ENCODE measurements at places on chromosomes 2 and 18.

GRCh38 chr2:112189001-112189556 is 50.9 kb downstream of the FBLN7 start:
- DNase-seq, result no peak

DNA sequence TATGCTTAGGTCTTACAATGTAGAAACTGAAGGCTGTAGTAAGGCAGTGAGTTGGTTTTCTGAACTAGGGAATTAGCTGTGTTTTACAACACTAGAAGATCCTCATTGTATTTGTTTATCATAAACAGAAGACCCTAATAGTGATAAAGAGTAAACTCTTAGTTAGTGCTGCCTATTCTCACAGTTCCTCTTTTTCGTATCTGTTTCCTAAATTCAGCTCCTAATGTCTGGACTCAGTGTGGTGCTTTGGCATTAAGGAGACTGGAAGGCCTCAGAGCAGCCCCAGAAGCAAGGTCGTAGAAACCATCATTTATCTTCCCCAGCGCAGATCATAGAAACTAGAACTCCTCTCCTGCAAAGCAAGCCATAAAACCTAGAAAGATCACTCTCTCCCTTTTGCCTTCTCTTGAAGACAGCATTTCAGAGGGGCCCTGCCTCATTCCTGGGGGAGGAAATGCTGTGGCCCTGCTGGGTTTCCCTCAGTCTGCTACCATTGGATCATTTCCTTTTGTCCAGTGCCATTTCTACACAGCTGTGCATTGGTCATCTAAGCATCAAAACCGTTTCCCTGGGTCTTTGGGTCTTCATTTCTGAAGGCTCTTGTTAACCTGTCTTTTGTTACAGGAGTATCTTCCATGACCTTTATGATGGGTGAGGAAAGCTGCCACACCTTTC is 4.7 kb downstream of the ACP1 start:
- DNase-seq, result no peak

GRCh38 chr2:37355735-37356134 is 11.3 kb downstream of the QPCT start:
- DNase-seq, result no peak

- DNase-seq, result no peak
These were observed 15.6 kb upstream of the INO80C start for GRCh38 chr18:35513181-35513936.

GRCh38 chr2:238326801-238327365 is 6.6 kb downstream of the TRAF3IP1 start:
- no peak for DNase-seq

DNA sequence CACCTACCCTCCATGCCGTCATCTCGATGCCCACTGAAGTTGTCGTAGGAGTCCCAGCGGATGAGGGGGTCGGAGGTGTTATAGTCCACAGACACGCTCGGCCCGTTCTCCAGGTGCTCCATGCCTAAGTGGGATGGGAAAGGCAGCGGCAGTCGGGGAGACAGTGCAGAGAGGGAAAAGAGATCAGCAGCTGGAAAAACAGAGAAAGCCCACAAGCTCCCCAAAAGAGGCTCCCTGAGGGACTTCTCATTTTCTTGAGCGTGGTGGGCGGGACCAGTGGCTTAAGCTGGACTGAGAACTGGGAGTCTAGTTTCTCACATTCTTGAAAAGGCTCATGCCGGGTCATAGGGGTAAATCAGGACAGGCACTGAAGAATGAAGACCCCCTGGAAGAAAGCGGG is 121.9 kb downstream of the TNS1 start:
- DNase-seq, result no peak

GRCh38 chr2:199302851-199303250 is 154.9 kb downstream of the SATB2 start:
- no peak for DNase-seq

DNA sequence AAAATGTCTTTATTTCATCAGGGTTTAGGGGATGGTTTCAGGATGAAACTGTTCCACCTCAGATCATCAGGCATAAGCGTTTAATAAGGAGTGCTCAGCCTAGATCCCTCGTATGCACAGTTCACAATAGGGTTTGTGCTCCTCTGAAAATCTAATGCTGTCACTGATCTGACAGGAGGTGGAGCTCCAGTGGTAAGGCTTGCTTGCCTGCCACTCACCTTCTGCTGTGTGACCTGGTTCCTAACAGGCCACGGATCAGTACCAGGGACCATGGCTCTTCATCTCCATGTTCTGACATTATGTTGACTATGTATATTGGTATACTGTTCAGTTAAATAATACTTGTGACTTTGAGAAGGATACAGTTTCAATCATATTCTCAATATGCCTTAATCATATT is 41.6 kb downstream of the PPIG start:
- no peak for DNase-seq

DNA sequence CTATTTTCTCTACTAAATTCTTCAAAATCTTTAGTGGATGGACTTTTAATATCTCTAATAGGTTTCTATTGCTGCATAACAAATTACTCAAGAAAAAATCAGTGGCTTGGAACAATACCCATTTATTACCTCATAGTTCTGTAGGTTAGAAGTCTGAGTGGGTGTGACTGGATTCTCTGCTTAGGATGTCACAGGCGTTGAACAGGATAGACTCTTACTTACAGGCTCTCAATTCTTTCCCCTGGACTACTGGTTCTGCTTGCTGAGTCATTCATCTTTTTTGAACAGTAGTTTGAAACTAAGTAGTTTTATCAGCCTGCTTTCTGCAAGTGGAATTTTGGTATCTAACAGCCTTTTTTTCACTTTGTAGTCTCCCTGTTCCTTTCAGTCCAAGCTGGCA is 265.4 kb downstream of the ZNF385B start:
- no peak for DNase-seq

GRCh38 chr2:207892716-207893402 is 123.2 kb upstream of the FZD5 start:
- DNase-seq, result no peak

DNA sequence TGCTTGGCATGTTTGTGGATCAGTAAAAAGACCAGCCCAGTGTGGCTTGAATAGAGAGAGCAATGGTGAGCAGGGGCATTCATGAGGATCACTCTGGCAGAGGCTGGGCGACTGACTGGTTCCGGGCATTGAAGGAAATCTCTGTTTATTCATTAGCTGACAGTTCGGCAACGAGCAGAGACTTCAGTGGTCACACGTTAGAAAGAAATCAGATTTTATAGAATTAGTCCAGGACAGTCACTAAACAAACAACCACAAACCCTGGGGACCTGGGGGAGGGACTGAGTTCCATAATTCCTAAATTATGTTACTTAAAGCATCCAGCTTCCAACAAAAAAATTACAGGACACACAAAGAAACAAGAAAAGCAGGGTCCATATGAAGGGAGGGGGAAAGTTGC is 72.5 kb downstream of the NOL10 start:
- DNase-seq, result no peak

- DNase-seq, result no peak
These were observed 29.7 kb upstream of the IL1B start for GRCh38 chr2:112866128-112866835.

DNA sequence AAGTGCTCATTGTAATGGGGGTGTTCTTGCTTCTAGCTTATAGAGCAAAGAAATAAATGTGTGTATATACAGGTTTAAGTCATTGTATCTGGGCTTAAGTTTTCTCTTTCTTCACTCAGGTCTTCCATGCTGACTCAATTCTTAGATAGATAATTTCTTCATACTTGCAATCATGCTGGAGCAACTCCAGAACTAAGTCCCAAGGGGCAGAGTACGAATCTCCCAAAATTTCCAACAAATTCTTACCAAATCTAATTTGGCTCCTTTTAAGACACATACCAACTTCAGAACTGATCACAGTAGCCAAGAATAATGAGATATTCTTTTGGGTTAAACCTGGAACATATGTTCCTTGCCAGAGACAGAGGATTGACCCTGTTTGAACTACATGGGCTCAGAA is 4.3 kb upstream of the SPAG16 start:
- no peak for DNase-seq

DNA sequence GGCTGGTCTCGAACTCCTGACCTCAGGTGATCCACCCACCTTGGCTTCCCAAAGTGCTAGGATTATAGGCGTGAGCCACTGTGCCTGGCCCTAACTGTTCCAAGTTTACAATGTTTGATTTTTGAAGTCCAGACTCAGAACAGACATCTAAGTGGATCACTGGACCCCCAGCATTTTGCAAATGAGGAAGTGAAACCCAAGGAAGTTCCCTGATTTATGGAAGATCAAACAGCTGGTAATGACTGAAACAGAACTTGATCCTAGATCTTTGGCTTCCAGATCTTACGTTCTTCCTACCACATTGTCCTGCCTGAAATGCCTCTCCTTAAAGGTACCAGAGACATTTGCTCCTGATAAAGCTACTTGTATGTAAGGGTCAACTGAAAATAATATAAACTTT is 58.3 kb upstream of the NCOA1 start:
- no peak for DNase-seq

DNA sequence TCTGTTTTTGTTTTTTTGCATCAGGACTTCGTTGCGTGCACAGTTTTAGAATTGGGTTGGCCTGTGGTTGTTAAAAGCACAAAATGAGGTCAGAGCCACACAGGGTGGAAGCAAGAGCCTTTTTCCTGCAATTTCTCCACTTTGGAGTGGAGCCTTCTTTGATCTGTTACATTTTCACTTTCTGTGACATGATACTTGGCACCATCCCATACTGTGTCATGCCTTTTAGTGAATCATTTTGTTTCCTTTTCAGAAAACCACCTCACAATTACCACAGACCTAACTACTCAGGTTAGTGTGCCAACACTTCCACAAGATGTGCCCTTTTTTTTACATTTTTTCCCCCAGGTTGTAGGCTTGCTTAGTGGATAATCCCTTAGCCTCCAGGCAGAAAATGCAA is 32.5 kb downstream of the MERTK start:
- DNase-seq, result peak; percentile 53

DNA sequence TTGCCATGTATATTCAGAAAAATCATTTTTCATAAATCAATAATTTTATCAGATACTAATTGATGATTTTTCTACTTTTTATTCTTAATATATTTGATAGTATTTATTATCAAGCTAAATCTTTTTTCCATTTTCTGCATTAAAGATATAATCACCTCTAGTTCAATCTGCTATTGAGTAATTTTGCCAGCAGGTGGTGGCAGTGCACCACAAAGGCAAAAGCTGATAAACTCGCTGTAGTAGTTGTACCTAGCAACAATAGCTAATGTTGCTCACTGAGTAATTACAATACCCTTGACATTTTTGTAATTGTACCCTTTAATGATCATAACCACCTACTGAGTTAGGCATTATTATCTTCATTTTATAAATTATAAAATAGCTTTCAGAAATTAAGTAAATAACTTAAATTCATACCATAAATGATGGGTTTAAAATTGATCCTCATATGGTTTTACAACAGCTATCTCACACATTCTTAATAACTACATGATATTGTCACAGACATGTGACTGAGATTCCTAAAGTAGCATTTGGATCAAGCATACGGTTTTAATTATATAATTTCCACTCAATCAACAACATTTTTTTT is 52.0 kb upstream of the CALCRL start:
- peak; percentile 63 for DNase-seq

DNA sequence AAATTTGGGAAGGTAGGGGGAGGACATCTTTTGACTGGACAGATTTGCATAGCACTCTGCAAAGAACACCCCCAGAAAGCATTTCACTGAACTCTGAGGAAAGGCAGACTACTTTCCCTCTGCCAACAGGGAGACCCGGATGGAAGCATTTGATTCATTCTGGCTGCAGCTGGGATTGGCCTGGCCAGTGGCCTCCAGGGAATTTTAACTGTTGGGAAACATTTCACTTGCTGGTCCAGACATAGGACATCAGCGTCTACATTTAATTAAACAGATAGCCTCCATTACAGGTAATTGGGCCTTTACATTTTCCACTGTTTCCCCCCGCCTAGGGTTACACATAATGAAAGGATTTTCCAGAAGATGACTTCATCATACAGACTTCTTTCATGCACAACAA is 92.8 kb downstream of the MARCHF4 start:
- no peak for DNase-seq

GRCh38 chr2:232375164-232375563 is 3.4 kb upstream of the ALPP start:
- DNase-seq, result no peak

GRCh38 chr2:227472265-227473121 is 537 bp downstream of the AGFG1 start:
- peak; percentile 58 for DNase-seq

- DNase-seq, result no peak
These were observed 7.1 kb upstream of the IL1RL1 start for GRCh38 chr2:102304268-102304667.

DNA sequence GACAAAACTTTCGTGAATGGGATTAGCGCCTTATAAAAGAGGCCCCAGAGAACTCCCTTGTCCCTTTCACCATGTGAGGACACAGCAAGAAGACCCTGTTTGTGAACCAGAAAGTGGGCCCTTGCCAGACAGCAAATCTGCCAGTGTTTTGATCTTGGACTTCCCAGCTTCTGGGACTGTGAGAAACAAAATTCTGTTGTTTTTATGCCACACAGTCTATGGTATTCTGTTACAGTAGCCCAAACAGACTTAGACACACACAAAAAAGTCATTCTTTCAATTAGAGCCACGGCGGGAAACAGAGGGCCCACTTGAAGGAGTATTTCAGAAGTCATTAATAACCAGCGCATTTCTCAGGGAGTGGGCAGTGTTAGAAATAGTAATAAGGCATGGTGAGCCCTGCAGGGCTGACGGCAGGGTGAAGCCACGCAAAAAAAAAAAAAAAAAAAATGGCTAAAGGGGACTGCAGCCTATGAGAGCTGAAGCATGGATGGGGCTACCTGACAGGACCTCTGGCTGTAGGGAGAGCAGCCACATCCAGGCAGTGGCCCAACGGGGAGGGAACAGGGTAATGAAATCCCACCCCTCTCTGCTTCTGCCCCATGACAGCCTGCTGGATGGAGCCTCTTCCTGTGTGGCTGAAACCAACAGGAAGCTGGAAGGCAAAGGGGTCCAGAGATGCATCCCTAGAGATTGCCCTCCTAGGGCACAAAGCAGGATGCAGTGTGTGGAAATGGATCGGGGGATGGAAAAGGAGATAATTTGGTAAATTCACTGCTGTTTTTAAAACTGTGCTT is 189.3 kb downstream of the KCNS3 start:
- no peak for DNase-seq

DNA sequence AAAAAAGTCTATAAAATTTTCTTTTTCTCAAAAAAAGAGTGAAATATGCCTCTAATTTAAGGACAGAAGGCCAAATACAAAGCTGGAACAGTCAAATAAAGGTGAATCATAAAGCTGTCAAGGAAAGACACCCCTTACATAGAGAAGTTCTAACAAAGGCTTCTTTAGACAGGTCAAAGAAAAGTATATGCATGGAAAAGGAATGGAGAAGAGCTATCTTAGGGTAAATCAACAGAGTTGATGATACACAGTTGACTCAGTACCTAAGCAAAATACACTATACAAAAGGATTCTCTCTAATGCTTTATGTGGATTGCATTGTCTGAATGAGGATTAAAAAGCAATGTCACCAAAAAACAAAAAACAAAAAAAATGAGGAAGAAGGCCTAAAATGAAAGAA is 214.8 kb downstream of the TXNL1 start:
- DNase-seq, result no peak

GRCh38 chr2:178628605-178629004 is 148.3 kb downstream of the PLEKHA3 start:
- DNase-seq, result no peak

GRCh38 chr2:17878281-17879136 is at the start of gene KCNS3:
KCNS3 (plus strand) TSS chr2:17878667; CDS start chr2:17931009, 52,342 bp downstream.
- peak; percentile 11 for DNase-seq

- no peak for DNase-seq
These were observed 899 bp downstream of the SLC1A4 start for GRCh38 chr2:64989982-64990614.

All from GM12865 (cell line).